ENCODE measurements at places on chromosomes 3 and 15. TPM values are rescaled to one million over a fixed set of nuclear protein-coding genes. Genes with fewer than 3 reads are reported as not detected.

Gene TPRG1
- 0.55 TPM for polyA plus RNA-seq

- DNase-seq = no peak
These were observed 160.5 kb upstream of the CHRNA7 start for GRCh38 chr15:31869686-31870307.

Gene FRMD5
- polyA plus RNA-seq = not detected

DNA sequence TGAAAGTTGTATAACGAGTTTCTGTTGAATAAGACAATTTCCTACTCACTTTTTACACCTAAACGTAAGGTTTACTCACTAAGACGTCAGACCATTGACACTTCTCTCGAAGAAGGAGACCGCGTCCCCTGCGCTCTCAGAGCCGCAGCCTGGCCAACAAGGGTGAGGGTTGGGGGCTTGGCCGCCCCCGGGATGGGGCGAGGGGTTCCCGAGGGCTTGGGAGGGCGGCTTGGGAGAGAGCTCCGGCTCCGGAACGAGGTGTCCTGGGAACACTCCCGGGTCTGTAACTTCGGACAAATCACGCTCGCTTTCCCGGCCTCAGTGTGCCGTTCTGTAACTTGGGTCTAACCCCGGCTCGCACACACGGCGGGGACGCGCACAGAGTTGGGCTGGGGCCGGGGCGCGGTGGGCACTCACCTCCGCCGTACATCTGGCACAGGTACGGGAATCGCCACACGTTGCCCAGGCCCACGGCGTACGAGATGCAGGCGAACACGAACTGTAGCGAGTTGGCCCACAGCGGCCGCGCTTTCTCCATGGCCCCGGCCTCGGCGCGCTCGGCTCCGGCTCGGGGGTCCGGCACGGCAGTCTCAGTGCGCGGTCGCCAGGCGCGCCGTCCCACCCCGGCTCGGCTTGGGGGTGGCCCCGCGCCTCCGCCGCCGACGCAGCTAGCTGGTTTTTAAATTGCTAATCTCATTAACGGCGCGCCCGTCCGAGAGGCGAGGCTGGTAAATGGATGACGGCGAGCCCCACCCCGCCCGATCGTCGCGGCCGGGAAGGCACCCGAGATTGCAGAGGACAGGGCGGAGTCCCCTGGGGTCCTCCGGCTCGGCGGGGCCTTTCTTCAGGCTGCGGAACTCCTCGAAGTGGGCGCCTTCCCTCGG, at the start of gene SLC6A20:
Gene SLC6A20, minus strand, starts transcription at position 655 of the 884 bp plus-strand sequence. Its CDS starts 117 bp downstream, at position 538.
- DNase-seq = no peak

Gene PCOLCE2
- not detected for polyA plus RNA-seq

Gene ASB14
- not detected for polyA plus RNA-seq

DNA sequence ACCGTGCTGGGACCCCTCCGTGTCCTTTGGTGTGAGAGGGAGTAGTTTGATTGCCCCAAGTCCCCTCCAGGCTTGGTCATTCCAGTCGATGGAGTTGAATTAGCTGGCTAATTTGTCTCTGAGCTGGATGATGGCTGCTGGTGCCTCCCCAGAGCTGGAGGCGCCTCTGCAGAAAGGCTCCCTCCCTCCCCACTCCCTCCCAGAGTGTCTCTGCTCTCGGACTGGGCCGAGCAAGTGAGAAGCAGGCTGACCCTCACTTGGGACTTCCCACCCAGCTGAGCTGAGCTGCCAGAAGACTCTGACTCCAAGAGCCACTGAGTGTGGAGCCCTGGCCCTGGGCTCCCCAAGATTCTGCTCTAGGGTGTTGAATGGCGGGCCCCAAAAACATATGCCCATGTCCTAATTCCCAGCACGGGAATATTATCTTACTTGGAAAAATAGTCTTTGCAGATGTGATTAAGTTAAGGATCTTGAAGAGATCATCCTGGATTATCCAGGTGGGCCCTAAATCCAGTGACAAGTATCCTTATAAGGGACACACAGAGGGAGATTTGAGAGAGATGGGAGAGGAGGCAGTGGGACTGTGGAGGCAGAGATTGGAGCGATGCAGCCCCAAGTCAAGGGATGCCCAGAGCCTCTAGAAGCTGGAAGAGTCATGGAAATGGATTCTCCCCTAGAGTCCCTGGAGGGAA, 60.7 kb upstream of the TLE3 start:
- DNase-seq = no peak

Measured in CD14-positive monocyte (primary cell).